NCI-H1105 (cell line): ENCODE measurements at places on chromosomes 2 and 18.

DNA sequence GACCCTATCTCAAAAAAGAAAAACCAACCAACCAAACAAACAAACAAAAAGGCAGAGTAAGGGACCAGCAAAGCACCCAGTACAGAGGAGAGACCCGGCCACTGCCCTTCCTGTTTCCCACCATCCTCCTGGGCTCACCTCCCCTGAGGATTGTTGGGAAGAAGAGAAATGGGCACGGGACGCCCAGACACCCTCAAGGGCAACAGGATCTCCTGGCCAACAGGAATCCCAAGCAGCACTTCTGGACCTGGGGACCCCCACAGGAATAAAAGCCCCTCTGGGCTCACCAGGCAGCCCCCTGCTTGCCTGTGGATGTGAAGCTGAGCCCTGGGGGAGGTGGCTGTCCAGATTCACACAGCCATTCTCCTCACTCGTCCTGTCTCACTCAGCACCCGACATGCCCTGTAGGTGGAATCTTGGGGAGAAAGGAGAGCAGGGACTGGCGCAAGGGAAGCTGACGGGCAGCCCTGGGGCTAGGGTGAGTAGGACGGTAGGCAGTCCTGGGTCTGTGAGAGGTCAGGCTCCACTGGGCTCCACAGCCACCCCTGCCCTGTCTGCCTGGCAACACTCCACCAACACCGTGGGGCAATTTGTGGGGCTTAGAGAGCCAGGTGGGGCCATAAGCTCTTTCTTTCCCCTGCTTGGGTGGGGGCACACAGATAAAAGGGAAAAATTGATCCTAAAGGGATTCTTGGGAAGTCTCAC, 18.0 kb downstream of the KLF11 start:
- no peak for DNase-seq

DNA sequence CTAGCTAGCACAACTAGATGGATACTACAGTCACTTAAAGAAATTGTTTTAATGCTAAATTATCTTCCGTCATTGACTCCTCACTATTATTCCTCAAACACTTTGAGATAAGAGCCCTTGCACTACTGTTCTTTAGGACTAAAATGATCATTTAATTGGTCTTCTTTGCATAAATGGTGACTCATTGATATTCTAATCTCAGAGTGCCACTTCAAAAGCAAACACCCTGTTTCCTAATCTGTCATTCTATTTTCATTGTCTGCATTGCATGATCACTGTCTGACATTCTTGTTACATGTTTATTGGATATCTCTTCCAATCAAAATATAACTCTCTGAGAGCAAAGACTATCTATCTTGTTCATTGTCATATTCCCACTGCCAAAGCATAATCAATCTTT, 313.9 kb downstream of the EXOC6B start:
- no peak for DNase-seq

- no peak for DNase-seq
These were observed 46.8 kb upstream of the MBOAT2 start for GRCh38 chr2:9050122-9050809.

DNA sequence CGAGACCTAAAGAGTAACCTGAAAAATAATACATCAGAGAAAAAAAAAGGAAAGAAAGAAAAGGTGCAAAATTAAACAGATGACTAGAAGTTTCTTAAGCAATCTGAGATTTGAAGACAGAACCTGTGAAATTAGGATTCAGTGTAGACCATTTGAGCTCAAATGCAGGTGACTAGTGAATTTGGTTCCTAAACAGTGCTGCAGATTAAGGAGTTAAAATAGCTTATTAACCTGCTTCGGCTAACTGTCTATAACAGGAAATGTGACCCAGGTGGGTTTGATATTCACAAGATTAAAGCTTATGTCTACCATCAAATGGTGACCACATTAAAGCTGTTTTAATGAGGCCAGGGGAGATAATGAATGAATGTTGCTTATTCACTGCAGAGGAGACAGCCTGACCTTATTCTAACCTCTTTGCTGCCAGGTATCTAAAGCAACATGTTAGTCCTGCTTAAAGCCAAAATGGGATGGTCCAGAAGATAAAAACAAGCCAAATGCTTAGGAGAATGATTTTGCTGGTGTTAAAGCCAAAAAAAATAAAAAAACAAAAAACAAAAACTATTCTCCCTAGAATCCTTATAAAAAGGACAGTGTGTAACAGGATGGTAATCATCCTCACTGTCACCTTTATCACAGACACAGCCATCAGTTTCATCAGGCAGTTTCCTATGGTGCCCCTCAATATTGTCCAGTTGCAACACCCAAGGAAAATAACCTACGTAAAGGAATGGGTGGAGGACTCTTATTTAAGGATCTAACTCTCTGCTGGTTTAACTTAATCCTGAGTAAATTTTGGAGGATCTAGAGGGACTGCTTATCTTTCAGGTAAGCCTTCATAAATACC, 769.0 kb upstream of the ZEB2 start:
- no peak for DNase-seq

DNA sequence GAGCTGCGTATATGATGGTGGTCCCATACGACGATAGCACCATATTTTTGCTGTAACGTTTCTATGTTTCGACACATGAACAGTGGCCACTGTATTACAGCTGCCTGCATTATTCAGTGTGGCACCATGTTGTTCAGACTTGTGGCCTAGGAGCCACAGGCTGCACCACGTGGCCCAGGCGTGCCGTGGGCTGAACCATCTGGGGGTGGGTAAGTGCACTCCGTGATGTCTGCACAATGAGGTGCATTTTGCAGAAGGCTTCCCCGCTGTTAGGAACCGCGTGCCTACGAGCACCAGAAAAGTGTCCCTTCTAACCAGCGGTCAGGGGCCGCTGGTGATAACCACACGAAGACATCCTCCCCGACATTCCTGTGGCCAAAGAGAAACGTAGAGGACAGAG, 433.7 kb upstream of the MYT1L start:
- no peak for DNase-seq
